NCI-H1417 treated with DMSO at 0.1 percent for 48 hours (cell line): ENCODE measurements at places on chromosomes 6 and 20.

- DNase-seq = no peak
Measured at GRCh38 chr6:151811081-151811480, 3.6 kb downstream of the ESR1 start.

DNA sequence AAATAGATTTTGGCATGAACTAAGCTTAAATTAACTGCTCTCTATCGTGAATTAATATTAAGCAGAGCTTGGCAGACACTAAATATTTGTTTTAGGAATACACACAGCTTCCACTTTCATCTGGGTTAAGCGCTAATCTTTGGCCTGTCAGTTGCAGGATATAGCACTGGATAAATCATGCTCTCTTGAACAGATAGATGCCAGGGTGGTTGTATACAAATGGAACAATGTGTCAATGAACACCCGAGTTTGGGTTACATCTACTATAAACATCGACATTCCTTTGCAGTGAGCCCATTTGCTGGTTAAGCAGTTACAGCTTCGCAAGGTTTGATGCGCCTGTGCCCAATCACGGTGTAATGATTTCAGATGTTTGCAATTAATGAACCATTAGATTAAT, 338.2 kb upstream of the ZFP64 start:
- no peak for DNase-seq

DNA sequence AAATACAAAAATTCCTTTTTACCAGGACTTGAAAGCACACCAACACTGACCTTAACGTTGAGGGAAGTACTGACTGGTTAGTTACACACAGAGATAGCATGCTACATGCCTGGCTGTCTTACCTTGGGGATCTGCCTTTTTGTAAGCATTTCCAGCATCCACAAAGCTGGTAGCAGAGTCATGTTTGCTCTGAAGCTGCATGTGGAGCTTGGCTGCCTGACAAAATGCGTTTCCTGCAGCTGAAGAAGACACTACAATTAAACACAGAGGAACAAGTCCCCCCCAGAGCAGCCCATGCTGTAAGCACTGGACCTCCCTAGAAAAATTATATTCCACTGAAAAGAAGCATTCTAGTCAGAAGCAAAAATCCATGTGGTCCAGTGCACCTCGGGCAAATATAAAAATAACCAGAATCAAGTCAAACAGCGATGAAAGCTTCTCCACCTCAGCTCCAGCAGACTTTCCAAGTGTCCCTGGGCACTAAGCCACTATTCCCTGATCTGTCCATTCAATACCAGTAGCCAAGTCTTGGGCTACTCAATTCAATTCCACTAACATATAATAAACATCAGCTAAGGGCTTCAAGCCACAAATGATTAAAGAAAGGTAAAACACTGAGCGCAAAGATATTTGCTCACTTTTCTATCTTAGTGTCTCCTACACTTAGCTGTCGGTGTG, 24.2 kb downstream of the NAPB start:
- DNase-seq = no peak

- DNase-seq = no peak
Measured at GRCh38 chr20:6006603-6006949, 47.3 kb downstream of the LRRN4 start.

- no peak for DNase-seq
Measured at GRCh38 chr6:4008324-4009047, 70.5 kb downstream of the FAM217A start.
